Astrocyte of the spinal cord (primary cell): ENCODE measurements at places on chromosomes 12 and 14.
A peak's percentile ranks its signal among the peaks of the same experiment; 100 is the strongest.

GRCh38 chr12:61991661-61992060 lies 268.5 kb upstream of the USP15 start:
- no peak for DNase-seq

DNA sequence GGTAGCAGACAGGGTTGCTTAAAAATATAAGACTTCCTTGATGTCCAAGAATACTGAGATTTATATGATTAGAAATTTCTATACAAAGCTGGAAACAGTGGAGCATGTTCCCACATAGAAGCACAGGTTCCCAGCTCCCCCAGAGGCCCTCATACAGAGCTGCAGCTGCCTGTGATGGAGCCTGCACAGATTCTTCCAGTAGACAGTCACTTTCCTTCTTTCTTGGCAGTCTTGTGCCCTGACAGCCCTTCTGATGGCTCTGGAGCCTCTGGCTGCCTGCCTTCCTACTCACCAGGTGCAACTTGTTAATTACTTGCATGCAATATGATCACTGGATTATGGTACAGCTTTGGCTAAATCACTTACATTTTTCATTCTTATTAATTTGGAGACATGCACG lies 44.4 kb downstream of the BICD1 start:
- DNase-seq = no peak

- peak; percentile 88 for DNase-seq
Measured at GRCh38 chr12:67647799-67648520, 585 bp upstream of the DYRK2 start.

GRCh38 chr12:54593725-54594124 lies 5.3 kb upstream of the PPP1R1A start:
- DNase-seq = no peak

GRCh38 chr12:124681779-124682391 lies 114.5 kb upstream of the NCOR2 start:
- peak; percentile 64 for DNase-seq

DNA sequence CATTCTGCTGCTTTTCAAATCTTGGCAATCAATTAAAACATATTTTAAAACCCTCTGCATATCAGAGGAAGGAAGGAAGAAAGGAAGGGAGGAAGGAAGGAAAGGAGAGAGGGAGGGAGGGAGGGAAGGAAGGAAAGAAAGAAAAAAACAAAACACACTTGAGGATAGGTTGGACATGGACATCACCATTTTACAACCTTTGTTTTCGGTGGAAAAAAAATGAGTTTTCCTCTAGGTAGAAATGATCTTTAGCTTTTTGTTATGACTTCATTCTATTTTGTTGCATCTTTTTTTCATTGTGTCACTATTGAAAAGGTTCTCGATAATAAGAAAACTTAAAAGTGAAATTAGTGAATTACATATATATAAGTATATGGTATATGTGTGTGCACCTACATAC lies 522.9 kb downstream of the NOVA1 start:
- DNase-seq = no peak

DNA sequence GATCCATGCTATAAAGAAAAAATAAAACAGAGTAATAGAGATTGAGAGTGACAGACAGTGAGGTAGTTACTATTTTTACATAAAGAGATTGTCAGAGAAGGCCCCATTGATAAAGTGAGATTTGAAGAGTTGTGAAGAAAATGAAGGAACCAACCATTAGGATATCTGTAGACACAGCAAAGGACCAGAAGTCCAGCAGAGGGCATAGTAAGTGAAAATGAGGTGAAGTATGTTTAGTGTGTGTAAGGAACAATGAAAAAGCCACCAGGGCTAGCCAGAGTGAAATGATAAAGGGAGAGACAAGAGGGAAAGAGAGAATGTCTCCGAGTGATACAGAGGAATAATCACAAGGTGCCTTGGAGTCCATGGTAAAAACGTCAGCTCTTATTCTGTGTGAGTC lies 411.0 kb downstream of the NELL2 start:
- DNase-seq = no peak

GRCh38 chr14:91058042-91058581 lies 2.3 kb downstream of the RPS6KA5 start:
- no peak for DNase-seq

DNA sequence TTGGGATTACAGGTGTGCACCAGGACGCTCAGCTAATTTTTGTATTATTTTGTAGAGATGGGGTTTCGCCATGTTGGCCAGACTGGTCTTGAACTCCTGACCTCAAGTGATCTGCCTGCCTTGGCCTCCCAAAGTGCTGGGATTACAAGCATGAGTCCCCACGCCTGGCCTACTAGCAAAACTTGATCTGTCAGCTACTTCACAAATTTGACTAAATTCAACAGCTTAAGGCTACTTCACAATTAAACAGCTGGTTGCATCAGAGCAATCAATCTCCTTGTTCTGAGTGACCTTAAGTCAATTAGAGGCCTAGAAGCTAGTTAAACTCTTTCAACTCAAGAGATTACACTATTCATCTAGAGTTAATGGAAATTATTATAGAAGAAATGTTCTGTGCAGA lies 12.2 kb downstream of the COQ10A start:
- DNase-seq = no peak

GRCh38 chr12:12774791-12775190 lies 10.7 kb upstream of the APOLD1 start:
- no peak for DNase-seq

DNA sequence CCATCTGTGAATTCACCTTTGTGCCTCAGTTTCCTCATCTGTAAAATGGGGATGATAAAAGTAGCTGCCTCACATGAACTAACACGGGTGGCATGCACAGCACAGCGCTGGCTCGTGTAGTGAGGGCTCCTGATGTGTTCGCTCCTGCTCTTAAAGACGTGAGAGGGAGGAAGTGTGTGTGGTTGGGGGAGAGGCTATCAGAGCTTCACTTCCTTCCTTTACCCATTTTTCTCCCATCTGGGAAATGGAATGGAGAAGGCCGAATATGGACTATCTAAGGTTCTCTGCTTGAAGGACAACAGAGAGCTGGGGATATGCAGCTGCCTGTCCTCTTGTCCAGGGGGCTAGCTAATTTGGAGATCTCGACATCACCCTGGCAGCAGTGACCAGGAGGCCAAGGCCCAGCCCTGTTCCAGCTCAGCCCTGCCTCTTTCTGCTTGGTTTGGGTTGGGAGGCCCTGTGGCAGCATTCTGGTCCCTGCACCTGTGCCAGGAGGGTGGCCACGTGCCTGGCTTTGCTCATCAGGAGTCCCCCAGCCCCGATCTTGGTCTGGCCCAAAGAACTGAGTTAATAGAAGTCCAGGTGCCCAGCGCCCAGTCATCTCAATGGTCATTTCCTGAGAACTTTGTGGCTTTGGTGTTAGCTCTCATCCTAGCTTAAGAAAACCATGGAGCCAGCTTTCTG lies 44.5 kb upstream of the ESRRB start:
- no peak for DNase-seq

DNA sequence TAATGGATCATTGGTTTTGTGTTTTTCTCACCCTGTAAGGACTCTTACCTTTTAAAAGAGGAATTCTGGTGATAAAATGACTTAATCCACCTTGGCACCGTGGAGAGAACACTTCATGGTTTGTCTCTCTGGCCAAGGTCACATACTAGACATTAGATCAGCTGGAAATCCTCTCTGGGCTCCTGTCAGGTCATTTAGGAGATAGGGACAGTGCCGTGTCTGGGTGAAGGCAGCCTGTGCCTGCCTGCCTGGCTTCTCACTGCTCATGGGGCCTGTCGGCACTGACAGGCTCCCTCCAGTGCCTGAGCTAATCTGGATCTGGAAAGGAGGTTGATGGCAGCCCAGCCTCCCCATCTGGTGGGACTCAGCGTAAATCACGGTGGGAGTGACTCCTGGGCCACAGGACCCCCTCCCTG lies 5.7 kb downstream of the CRADD start:
- no peak for DNase-seq

DNA sequence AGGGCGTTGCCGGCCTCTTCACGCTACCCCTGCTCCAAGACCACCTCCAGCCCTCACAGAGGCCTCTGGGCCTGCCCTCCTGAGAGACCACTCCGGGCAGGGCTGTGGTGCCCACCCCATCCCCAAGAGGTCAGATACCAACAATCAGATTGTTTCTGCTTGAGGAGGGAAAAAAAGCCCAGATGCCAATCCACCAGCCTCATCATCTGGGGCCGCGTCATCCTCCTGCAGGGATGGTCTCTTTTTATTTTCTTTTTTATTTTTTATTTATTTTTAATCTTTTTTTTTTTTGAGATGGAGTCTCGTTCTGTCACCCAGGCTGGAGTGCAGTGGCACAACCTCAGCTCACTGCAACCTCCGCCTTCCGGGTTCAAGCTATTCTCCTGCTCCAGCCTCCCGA lies 93.4 kb downstream of the FBXL14 start:
- no peak for DNase-seq

DNA sequence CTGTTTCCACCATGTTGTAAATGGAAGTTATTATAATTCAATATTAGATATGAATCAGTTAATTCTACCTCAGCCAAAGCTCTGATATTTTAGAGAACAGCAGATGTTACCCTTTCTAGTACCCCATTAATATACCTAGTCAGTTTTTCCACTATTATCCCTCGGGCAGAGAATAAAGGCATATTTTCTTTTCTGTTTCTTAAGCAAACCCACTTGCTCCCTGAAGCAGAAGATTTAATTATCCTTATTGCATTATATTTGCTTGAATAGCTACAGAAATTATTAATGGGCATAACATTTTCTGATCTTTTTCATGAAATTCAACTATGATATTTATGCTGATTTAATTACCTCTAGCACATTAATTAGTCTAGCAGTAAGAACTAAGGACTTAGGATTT lies 832.9 kb upstream of the FBXO33 start:
- DNase-seq = no peak

DNA sequence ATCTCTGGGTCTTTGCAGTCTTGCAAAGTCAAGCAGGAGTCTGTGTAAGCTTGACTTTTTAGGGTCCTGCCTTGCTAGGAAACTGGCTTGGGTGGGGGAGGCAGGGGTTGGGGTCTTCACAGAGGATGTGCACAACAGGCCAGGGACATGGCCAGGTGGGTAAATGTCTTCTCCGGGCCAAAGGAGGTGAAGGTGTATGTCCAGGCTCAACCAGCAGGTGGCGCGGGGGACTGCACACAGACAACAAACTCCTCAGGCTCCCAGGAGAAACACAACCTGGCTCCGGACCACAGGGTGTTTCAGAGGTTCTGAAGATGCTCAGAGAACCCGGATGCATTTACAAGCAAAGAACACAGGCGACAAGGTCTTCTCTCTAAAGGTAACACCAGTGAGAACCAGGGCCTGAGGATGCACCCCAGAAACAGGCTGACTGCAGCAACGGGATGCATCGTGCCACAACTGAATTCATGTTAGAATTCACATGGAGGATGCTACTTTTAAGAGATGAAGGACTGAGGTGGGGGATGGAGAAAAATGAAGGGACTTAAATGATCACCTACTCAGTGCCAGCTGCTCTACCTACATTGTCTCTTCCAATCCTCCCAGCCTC lies 56.0 kb downstream of the PLEKHG3 start:
- DNase-seq = peak; percentile 41

GRCh38 chr12:12612358-12612757 lies 682 bp downstream of the CREBL2 start:
- peak; percentile 78 for DNase-seq

DNA sequence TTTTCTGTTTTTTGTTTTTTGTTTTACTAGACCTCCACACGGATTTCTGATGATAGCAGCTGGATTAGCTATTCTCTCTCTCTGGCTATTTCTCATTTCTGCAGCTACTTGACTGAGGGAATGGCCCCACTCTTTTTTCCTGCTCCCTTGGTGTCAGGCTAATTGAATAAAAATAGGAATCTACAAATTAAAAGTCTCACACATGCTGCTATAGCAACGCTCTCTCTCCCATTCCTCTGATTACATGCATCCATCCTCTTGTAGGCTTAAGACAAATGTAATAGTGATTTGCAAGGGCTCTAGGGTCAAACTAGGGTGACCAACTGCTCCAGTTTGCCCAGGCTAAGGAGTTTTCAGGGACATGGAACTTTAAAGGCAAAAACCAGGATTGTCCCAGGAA lies 221.8 kb downstream of the PHLDA1 start:
- DNase-seq = no peak

DNA sequence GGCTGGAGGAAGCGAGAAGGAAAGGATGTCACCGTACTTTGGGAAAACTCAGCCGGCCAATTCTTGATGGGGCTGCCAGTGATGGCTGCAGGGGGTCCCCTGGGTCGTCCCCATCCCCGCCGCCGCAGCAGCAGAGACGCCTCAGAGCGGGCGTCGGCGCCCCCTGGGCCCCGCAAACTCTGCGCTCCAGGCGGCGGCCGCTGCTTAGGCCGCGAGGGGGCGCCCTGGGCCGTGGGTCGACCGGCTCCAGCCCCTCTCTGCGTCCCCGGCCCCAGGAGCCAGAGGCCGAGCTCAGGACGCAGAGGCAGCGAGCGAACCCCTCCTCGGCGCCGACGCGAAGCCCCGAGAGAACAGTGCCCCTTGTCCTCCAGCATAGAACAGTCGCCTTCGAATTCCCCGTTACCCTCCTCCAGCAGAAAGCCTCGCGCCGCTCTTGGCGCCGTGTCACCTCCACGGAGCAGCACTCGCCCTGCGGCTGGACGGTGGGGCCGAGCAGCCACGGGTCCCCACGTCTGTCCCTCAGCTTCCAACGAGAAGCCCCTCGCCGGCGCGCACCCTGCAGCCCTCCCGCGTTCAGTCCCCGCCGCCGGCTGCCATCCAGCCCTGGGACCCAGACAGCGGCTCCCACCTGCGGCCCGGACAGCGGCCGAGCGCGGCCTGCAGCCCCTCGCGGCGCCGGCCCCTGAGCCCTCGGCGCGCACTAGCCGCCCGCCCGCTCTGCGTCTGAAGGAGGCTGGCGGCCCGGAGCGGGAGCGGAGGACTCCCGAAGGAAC lies 106.6 kb downstream of the PRICKLE1 start:
- peak; percentile 70 for DNase-seq

DNA sequence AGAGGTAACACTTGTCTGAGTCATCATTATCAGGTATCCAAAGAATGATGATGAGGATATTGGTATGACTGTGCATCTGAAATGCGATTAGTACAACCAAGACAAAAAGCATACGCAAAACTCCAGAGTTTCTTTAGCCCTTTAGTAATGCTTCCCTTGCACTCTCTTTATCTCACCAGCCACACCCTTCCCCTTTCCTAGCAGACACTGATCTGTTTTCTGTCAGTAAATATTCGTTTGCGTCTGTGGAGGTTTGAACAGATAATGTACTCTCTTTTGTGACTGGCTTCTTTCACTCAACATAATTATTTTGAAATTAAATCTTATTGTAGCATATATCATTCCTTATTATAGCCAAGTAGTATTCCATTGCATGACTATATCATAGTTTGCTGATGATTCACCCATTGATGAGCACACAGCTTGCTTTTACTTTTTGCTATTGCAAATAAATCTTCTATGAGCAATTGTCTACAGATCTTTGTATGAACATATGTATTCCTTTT lies 775.7 kb downstream of the SLC6A15 start:
- peak; percentile 21 for DNase-seq
